ENCODE measurements at places on chromosomes 2 and 18.

- DNase-seq, result no peak
These were observed 103.4 kb downstream of the ZFP36L2 start for GRCh38 chr2:43123028-43123427.

- no peak for DNase-seq
These were observed 270.0 kb downstream of the CTNNA2 start for GRCh38 chr2:79782576-79783452.

DNA sequence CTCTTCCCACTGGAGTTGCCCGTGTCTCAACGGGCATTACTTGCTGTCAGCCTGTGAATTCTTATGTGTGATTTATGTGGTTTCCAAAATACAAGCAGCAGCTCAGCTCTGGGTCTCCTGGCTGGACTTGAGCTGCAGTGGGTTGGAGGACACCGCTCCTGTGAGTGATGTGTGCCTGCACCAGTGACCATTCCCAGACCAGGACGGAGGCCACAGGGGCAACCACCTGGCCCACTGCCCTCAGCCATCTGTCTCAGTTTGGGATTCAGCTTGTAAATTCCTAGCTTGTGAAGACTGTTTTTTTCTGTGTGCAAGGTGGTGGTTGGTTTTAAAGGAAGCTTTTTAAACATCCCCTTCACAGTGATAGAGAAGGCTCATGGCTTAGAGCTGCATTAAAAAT, 261.0 kb downstream of the BCL2 start:
- no peak for DNase-seq

GRCh38 chr2:83901317-83901716, 557.8 kb downstream of the SUCLG1 start:
- DNase-seq, result no peak

DNA sequence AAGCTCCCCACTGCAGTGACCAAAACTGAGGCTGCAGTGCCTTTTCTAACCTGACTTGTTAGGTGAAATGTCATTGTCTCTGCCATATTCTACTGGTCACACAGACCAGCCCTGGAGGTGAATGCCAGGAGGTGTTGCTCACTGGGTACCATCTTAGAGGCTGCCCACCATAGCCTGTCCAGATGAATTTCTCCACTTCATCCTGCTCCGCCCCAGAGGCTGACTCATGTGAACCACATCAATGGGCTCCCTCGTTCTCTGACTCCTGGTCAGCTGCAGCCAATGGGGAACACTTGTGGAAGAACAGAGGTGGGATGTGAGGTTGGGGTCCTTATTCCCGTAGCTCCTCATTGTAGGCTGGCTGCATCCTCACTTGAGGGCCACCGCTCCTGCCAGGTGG, 3.4 kb upstream of the NARS1 start:
- no peak for DNase-seq

GRCh38 chr2:170818752-170819470, 2.2 kb downstream of the GAD1 start:
- DNase-seq, result no peak

- no peak for DNase-seq
These were observed 97.1 kb downstream of the PRPF40A start for GRCh38 chr2:152620208-152620607.

DNA sequence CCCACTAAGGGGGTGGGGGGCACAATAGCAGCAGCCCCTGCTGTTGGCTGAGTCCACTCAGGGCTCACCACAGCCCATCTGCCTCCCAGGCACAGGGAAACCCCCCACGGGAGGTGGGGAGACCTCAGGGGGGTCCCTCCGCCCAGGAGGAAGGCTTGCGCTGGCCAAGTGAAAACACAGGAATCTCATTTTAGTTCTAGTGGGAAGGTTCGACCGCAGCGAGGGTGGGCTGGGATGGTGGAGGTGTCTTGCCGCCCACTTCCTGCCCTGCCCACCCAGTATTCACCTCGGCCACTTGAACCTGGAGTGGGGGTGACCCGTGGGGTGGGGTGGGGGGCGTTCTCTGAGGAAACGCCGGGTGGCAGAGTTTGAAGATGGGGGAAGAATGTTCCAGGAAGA, 6.9 kb upstream of the BOK start:
- no peak for DNase-seq

DNA sequence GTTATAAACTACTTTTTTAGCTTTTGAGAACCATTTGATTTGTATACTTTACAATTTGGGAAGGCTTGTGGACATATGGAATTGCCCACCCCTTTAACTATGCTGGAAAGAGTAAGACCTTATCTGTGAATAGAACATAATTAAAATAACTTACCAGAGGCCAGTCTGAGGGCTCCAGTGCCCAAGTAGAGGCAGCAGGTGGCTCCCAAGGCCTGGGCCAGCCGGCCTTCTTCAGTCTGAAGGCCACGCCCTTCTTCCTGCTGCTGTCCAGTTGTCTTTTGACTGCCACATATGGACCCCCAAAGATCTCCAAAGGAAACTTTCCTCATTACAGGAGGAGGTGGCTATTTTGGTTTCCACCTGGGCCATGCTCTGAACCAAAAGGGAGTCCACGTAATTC, 12.0 kb upstream of the IL18RAP start:
- DNase-seq, result no peak

DNA sequence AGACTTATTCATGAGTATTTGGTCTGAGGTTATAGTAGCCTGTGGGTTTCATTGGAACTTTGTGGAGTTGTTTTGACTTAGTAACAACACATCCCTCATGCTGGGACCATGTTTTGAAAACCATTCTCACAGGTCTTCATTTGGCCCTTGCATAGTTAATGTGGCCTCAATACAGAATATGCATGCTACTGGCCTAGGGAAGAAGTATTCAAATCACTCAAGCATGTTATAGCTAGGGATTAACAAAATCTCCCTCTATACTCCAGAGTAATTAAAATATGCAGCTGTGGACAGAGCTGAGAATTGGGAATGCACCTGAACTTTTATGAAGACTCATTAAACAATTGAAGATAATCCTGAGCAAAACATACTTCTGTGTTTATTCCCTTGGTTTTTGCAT, 325.5 kb upstream of the CHAC2 start:
- no peak for DNase-seq

- peak; percentile 18 for DNase-seq
These were observed 28.7 kb downstream of the IGFBP5 start for GRCh38 chr2:216666461-216667233.

- DNase-seq, result no peak
These were observed 247.3 kb downstream of the LPIN1 start for GRCh38 chr2:11993749-11994148.

DNA sequence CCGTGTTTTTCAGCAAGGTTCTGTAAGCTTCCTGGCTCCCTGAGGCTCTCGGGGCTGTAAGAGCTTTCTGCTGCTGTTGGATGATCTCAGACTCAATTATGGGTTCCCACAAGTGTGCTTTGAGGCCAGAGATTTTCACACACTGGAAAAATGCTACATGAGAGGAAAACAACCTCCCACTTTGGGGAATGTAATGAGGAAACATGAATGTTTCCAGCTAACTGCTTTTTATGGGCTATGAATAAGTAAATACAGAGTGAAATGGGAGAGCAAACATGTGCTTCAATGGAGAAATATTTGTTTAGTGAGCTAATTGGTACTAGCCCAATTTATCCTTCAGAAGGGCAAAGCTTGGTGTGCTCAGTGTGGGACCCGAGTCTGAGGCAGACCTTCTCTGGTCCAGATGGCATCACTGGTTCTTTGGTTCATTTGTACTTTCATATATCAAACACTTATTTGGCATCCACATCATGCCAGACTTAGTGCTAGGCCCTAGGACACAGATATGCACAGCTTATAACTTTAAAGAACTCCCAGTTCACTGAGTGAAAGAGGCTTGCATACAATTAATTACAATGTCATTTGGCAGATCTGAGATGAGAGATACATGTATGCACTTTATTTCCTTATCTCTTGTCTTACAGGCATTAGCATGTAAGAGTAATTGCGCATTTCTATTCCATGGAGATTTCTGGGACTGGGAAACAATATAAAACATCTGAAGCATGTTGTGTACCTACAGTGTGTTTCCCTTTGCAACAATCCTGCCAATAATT, 248.8 kb downstream of the RDH14 start:
- DNase-seq, result no peak

DNA sequence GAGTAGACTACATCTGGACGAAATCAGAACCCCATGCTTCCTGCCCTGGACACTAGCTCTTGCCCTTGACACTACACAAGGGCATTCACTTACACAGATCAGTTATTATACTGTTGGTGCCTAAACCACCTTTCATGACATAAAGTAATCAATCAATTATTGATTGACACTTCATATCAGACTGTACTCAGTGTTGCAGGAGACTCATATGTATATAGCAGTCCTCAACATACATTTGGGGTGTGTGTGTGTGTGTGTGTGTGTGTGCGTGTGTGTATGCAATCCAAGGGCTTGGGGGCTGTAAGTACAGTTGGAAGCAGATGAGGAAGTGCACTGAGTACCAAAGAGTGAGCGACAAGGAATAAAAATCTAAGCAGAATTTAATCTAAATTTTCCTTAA, 5.1 kb downstream of the CDH2 start:
- DNase-seq, result no peak

DNA sequence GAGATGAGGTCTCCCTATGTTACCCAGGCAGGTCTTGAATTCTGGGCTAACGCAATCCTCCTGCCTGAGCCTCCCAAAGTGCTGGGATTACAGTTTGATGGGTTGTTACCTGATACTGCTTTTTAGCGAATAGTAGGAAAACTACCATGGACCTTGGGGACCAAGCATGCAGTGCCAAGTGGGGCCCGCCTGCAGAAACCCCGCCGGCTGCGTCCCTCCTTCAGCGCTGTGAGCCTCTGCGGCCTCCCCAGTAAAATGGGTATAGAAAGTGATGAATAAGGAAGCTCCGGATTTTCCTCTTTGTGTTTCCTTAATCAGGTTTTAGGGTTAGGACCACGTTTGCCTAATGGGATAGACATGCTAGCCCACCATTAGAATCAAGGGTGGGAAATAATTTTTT, 30.4 kb downstream of the RAMP1 start:
- DNase-seq, result no peak

DNA sequence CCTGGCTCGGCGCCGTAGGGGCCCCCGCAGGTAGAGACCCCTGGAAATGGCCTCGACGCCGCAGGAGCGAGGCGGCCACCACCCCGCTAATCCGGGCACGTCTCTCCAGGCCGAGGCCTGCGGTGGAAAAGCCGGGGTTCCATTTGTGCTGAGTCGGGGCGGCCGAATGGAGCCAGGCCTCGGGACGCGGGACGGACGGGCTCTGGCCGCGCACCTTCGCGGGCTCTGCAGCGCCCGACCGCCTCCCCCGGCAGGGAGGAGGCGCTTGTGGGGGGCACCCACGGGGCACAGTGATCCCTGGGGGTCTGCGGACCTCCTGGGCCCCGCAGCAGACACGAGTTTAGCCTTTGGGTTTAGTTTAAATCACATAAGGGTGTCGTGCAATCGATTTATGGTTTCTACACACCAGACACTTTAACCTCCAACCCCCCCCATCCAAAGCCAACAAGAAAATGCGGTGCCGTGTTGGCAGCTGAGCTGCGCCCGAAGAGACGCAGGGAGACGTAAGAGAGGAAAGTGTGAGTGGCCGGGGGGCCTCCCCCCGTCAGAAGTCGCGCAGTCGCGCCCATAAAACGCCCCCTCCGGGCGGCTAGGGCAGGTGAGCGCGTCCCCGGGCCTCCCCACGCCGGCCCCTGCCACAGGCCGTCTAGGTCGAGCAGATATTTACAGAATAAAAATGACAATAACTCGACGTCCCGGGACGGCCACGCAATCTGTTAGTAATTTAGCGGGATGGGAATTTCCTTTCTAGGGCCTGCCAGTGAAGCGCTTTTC, 1.0 kb upstream of the NFATC1 start:
- no peak for DNase-seq

DNA sequence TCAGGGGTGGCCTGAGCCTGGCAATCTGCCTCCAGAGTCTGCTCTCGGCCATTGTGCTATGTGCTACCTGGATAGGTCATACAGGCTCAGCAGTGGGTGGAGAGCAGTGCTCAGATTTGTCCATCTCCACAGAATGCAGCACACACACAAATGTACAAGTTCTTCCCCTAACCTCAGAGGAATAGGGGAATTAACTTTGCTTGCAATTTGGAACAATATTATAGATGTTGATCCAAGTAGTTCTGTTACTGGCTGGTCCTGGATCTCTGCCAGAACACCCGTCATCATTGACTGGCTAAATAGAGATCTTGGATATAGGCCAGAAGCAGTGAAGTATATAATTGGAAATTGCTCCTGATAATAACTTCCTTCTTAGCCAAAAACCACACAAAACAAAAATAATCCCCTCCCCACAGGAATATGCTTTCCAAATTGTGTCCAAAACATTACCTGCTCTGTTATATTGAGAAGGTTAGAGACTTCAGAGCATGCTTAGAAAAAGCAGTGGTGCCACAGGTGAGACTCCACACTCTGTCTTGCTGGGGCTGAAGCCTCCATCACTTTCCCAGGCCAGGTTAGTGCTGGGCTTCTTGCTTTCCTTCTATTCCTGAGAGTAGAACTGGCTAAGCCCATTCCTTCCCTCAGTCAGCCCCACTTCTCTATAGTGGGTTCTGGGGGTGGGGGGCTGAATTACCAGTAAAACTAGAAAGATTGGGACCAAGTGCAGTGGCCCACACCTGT, 38.8 kb downstream of the NCAPH start:
- no peak for DNase-seq

DNA sequence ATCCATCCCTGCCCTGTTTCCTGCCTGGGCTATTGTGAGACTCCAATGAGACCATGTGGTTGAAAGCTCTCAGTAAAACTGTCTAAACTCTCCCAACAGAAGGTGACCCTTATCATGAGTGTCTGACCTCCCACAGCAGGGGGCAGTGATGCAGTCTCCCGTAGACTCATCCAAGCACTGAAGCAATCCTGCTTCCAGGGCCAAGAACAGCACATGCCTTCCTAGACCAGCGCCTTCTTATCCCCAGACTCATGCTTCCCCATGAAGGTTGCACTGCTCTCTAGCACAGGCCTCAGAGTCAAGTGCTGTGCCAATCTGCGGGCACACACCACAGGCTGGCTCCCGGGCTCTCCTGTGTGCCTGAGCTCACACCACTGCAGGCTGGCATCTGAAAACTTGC, 112.3 kb downstream of the TNS1 start:
- no peak for DNase-seq

DNA sequence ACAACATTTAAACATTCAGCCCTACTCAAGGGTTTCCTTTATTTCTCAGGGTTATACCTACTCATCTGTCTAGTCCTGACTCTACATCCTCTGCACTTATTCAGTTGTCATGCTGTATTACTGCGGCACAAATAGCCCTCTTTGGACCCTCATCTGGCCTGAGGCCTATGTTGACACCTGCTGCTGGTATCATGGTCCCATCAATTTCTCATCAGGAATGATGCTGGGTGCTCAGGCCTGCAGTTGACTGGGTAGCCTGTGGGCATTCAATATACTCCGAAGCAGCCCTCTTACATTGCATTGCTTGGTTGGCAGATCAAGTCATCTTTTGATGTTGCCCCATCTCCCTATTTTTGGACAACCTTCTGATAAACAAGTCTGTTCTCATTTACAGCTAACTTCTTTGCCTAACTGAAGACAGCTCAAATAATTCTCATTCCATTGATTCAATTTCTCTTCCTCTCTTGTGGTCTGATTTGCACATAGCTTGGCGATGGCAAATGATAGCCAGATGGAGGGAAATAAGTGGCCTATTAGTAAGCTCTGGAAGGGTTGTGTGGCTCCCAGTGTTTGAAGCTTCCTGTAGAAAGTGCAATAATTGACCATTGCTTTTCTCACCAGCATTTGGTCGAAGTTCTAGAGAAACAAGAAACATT, 19.1 kb upstream of the MC4R start:
- DNase-seq, result no peak
